ENCODE measurements at places on chromosomes 6 and 20. TPM values are rescaled to one million over a fixed set of nuclear protein-coding genes. Genes with fewer than 3 reads are reported as not detected.

Gene RHAG
- total RNA-seq = 327 TPM

Gene C20orf204
- 0.67 TPM for total RNA-seq

Gene GRIK2
- not detected for total RNA-seq

Gene FRK
- 0.22 TPM for total RNA-seq

Gene NR2E1
- not detected for total RNA-seq

Gene MLN
- total RNA-seq = not detected

Gene CLDN20
- not detected for total RNA-seq

Gene SNAP25
- not detected for total RNA-seq

Gene RFX6
- total RNA-seq = not detected

Gene BFSP1
- 0.40 TPM for total RNA-seq

Gene WASF1
- total RNA-seq = 12.6 TPM

Gene ADGB
- total RNA-seq = not detected

Gene L3MBTL3
- total RNA-seq = 5.7 TPM

Gene CDH4
- not detected for total RNA-seq

Gene PLN
- total RNA-seq = 0.09 TPM

Gene FHL5
- total RNA-seq = not detected

Gene ENTPD6
- 35.9 TPM for total RNA-seq

Gene SCUBE3
- not detected for total RNA-seq

Gene SLC12A5
- total RNA-seq = 5.3 TPM

Gene ECT2L
- not detected for total RNA-seq

Gene ACSS1
- 0.67 TPM for total RNA-seq

Gene BLOC1S5
- 27.7 TPM for total RNA-seq

Gene PRSS35
- not detected for total RNA-seq

Gene FOXF2
- total RNA-seq = not detected

Gene PTPN1
- 80.4 TPM for total RNA-seq

Gene MYH7B
- total RNA-seq = 0.13 TPM

Gene SALL4
- 0.11 TPM for total RNA-seq

Gene HLA-DQB1
- total RNA-seq = 0.29 TPM

Gene BCAS4
- 1.5 TPM for total RNA-seq

Gene IL20RA
- not detected for total RNA-seq

Gene PCSK2
- 0.07 TPM for total RNA-seq

Gene GGTLC1
- not detected for total RNA-seq

Gene SPINT3
- total RNA-seq = not detected

Gene TBX18
- 28.0 TPM for total RNA-seq

Gene BCKDHB
- total RNA-seq = 9.4 TPM

Gene ZNF831
- total RNA-seq = not detected

Gene LY6G6F
- total RNA-seq = 0.18 TPM

Gene KIF25
- not detected for total RNA-seq

Gene SAMD3
- 0.29 TPM for total RNA-seq

Gene TREM1
- total RNA-seq = not detected

Gene MOXD1
- total RNA-seq = not detected

Gene KCNK16
- total RNA-seq = not detected

Gene SIRPD
- total RNA-seq = not detected

Gene DNAH8
- 2.9 TPM for total RNA-seq

Gene PROKR2
- total RNA-seq = not detected

Gene CAGE1
- 0.11 TPM for total RNA-seq
